ENCODE measurements at places on chromosomes 11 and 22.

DNA sequence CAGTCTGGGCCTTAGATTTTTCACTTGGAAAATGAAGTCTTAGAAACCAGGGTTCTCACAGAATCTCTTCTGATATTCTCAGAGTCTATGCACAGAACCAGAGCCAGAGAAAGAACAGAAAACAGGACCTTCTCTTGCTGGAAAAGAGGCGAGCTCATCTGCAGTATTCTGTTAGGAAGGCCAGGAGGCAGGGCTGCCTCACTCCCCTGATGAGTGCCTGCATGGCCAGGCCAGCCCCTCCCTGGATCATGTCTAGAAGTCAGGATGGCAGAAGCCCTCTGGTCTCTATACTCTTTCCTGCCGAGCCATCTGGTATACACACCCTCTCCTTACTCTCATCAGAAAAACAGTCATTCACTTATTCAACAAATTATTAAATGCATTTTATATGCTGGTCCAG, 723 bp downstream of the OR51M1 start:
- no peak for DNase-seq

DNA sequence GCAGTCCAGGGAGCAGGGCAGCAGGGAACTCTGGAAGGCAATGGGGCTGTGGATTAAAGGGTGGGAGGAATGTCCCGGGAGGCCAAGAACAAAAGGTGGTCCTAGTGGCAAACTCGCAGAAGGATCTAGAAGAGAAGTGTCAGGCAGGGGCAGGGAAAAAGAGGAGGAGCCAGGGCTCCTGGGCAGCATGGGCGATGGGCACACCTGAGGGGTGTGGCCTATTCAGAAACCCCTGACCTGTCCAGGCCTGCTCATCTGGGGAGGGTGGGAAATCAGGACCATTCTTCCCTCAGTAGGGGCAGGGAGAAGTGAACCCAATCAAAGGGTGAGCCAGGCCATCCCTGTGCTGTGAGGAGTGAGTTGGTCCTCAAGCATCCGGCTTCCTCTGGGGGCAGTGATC, 108.6 kb downstream of the TRIM29 start:
- no peak for DNase-seq

DNA sequence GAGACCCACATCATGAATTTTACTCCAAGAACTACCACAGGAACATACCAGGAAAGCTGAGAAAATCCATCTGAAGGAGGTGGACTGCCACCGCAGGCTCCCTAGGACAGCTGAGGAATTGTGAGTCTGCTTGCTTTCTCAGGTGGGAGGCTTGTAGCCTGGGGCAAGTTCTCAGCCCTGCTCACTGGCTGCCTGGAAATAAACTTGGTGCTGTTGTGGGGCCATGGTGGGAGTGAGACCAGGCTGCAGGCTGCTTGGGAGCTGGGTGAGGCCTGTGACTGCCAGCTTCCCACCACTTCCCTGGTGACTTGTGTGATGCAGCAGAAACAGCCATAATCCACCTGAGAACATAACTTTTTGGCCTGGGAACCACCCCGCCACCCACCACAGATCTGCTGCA, 132.7 kb upstream of the RAG2 start:
- DNase-seq, result no peak

GRCh38 chr11:15361316-15361715, 246.6 kb downstream of the INSC start:
- DNase-seq, result no peak

- DNase-seq, result peak; percentile 66
Measured at GRCh38 chr11:110971140-110971539, 258.9 kb upstream of the ARHGAP20 start.

DNA sequence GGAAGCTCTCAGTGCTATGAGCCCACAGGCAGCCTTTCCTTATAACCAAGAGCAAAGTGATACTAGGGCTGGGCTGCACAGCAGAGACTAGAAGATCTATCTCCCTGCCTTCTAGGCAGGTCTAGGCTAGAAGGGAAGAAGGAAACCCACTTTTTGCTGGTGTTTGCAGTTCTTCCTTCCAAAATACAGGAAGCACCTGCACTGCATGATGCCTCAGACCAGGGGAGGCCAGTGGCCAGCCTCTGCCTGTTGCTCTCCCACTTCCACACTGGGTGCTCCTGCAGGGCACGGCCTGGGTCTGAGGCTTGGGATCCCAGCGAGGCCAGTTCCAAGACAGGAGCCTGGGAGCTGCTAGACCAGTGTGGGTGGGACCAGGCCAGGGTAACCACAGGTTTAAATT, 6.0 kb upstream of the UCP3 start:
- DNase-seq, result no peak

- DNase-seq, result no peak
Measured at GRCh38 chr22:38193580-38193979, 8.2 kb upstream of the MAFF start.

DNA sequence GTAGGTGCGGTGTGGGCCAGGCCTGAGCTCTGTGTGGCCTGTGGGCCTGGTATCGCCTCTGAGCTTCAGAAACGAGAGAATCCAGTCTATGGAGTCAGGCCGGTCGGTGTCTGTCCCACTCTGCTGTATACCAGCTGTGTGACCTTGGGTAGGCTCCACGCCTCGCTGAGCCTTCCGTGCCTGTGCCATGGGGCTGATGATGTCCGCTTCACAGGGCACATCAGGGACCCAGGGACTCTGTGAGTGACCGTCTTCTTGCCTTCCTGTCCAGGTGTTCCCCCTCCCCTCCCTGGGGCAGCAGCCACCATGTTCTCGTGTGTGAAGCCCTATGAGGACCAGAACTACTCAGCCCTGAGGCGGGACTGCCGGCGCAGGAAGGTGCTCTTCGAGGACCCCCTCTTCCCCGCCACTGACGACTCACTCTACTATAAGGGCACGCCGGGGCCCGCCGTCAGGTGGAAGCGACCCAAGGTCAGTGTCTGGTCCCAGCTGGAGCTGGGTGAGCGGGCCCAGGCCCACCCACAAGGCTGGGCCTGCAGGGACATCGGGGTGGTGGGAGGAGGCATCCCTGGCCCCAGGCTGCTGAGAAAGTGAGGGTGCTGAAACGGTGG, 17.9 kb downstream of the CAPN5 start:
- no peak for DNase-seq

- peak; percentile 84 for DNase-seq
Measured at GRCh38 chr22:30754971-30755758, 60.5 kb downstream of the OSBP2 start.

DNA sequence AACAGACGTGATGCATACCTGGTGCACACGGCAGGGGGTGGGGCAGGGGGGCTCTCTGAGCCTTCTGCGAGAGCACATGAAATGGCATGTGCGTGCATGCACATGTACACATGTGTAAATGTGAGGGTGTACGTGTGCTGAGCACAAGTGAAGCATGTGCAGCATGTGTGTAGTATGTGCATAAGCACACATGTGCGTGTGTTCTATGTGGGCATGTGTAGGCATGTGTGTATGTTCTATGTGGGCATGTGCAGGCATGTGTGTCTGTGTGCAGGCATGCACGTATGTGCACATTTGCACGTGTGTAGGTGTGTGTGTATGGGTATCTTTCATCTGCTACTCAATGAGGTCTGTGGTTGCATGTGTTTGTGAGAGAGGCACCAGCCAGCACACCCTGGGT, 371.2 kb downstream of the CTTN start:
- DNase-seq, result no peak

DNA sequence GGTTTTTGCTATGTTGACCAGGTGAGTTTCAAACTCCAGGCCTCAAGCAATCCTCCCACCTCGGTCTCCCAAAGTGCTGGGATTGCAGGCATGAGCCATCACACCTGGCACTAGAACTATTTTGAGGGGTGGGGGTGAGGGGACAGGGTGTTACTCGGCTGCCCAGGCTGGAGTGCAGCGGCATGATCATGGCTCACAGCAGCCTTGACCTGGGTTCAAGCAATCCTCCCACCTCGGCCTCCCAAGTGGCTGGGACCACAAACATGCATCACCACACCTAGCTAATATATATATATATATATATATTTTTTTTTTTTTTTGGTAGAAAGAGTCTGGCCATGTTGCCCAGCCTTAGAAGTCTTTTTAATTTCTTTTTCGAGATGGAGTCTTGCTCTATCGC, 17.1 kb upstream of the IFITM3 start:
- DNase-seq, result no peak

DNA sequence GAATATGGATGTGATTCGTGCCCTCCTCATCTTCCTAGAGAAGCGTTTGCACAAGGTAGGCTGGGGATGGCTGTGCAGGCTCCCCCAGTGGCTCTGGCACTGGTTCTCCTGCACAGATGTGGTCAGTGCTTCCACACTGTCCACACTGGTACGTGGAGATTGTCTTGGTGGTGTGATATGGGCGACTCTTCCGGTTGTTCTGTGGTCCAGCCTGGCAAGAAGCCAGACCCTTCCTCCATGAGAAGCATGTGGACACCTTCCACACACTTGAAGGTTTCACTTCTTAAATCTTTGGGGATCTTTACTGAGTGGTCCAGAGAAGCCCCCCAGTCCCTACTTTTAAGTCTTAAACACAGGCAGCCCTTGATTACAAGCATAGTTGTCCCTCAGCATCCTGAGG, 3.8 kb downstream of the RIC8A start:
- DNase-seq, result no peak

DNA sequence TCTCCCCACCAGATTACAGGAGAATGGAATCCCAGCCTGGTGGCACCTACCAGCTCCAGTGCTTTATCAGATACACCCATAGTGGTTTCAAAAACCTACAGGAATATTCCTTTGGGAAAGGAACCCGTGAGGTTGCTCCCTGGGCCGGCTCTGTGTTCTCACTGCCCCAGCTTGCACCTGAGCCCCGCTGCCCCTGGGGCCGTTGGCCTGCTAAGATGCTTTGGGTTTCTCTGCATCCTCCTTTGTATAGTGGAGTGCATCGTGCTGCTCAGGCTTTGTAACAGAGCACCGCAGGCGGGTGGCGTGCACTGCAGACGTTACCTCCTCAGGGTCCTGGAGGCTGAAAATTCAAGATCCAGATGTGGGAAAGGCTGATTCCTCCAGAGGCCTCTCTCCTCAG, 414.1 kb downstream of the BRD1 start:
- no peak for DNase-seq

DNA sequence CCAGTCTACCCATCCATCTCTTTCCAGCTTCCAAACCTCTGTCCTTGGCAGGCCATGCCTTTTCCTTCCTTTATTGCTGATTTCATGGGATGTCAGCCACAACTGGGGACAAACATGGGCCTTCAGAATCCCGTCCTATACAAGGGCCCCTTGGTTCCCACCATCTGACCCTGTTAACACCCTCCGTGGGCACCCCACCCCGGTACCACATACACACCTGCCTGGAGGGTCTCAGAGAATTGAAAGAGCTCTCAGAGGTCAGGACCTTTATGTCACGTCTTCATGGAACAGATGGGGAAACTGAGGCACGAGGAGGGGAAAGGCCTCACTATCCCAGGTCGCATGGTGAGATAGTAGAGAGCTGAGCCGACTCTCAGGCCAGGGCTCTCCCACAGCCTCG, 53.0 kb downstream of the MPPED1 start:
- no peak for DNase-seq

DNA sequence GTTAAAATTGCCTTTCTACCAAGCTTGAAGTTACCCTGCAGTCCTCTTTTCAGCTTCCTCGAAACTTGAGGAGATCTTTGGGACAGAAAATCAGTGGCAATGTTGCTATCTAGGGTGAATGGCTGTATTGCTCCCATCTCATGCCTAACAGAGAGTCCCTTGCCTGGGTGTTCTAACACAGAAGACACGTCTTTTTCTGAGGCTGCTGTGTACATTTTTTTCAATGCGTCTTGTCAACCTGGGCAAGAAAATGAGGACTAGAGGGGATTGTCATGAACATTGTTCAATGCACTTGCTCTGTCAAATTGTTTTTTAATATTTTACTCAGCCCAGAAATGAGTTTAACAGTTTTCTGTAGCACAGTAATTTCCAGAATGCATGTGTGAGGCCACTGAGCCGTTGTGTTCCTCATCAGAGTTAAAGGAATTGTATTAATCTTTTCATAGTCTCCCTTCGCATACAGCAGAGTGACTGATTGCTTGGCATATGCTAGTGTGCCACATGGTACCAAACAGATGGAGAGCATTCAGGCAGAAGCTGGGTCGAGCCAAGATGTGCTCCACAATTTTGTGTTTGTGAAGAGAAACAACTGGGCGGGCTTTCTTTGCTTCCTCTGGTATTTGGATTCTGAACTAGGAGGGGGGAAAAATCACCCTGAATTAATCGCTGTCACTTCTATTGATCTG, 86.0 kb downstream of the CASP12 start:
- DNase-seq, result no peak

DNA sequence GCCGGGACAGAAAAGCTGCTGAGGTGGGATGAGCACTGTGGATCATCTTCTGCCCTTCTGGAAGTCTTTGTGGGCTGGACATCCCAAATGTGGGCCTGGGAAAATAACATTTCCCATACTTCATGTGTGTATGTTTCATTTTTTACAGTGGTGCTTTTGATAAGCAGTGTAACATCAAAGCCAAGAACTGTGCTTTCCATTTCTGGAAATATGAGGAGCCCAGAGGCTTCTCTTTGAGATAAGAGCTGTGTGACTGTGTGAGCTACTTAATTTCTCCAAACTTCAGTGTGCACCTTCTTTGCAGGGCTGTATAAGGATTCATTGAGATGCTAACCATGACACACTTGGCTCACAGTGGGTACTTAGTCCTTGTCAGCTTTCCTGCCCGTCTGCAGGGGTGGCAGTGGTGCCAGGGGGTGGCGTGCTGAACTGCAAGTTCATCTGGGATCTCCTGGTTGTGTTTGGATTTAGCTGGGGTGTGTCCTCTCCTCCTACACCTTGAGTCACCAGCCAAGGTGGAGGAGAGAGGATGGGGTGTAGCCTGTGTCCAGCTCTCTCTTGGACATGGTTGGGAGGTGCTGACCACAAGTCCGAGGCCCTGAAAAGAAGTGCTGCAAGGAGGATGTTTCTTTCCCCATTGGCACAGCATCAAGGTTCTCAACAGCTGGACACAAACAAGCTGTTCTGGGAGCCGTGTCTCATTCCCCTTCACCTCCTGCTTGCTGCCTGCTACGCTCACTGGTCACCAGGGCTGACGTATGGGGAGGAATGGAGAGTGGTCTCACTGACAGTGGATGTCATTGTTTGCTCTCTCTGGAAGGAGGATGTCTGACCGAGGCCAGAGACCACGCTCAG, 139.4 kb downstream of the TEAD1 start:
- DNase-seq, result peak; percentile 65

- DNase-seq, result peak; percentile 94
Measured at GRCh38 chr11:11968511-11969280, 39.7 kb downstream of the DKK3 start.

DNA sequence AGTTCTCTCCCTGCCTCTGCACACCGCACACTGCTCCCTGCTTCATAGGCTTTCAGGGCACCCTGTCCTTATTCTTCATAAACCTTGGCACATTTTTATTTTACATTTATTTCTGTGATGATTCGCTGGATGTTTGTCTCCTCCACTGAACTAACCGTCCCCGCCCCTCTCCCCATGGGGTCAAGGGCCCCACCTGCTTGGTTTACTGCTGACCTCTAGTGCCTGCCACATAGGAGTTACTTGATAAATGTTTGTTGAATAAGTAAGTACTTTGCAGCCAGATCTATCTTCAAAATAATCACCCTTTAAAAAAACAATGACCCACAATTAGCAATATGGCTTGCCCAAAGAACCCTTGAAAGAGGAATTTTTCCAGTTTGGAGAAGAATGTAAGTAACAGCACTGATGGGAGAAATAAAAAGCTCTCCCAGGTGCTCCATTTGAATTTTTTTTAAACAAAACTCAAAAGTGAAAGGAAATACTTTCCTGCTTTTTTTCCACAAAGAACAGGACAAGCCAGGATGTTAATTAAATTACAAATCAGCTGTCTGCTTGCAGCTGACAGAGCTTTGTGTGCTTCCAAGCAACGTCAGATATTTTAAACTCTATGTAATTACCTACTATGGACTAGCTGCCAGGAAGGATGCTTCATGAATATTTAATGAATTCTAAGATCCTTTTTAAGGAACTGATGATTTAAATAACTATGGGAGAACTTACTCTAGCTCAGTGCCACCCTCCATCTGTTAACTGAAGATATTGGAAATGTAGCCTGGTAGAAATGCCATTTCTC, 1083.6 kb downstream of the DLG2 start:
- DNase-seq, result no peak

All from AG10803 (cell line).